Activated naive CD4-positive, alpha-beta T cell treated with anti-CD3 and anti-CD28 coated beads for 36 hours (primary cell): ENCODE measurements at places on chromosomes 11 and 22. TPM values are rescaled to one million over a fixed set of nuclear protein-coding genes. Genes with fewer than 3 reads are reported as not detected.
A peak's percentile ranks its signal among the peaks of the same experiment; 100 is the strongest.

GRCh38 chr11:1559111-1559951, 12.7 kb downstream of the DUSP8 start:
- DNase-seq = no peak
- no peaks in the 10 kb centered on the region for H3K36me3 ChIP-seq
- no peak overlapping the region for H3K4me3 ChIP-seq
- no peaks in the 10 kb centered on the region for H3K4me1 ChIP-seq

DNA sequence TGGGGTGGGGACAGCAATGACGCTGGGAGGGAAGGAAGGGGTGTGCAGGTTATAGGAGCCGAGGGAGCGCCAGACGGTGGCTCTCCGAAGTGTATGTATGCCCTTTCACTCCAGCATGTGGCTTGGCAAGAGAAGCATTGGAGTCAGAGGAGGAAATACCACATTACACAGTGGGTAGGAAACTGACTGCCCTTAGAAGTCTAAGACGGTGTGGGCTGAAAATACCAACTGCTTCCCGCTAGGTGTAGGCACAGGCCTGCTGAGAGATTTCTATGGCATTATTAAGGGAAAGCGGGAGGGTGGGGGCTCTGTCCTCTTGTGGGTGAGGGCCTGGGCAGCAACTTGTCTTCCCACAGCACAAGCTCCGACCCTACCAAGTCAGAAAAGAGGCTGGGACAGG, 44.7 kb downstream of the CACNG2 start:
- H3K4me1 ChIP-seq = no peaks in the 10 kb centered on the region
- H3K36me3 ChIP-seq = no peaks in the 10 kb centered on the region
- H3K27me3 ChIP-seq = peaks cover 13% of the 10 kb centered on the region

DNA sequence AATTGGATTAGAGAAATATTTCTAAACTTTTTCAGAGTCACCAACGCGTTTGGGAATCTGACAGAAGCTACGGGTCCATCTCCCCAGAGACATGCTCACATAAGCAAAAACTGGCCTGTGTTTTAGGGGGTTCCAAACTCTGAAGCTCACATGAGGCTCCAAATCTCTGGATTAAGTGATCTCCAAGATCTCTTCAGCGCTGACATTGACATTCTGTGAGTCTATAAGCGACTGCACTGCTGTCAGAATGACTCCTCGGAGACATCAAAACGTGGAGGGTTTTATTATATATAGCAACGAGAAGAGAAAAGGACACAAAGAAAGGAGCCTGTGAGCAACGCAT, 642 bp upstream of the SIK2 start:
- H3K4me1 ChIP-seq = peaks cover 24% of the 10 kb centered on the region
- peaks cover 3% of the 10 kb centered on the region for H3K27me3 ChIP-seq
- H3K4me3 ChIP-seq = peak overlapping the region; percentile 78
- no peak for DNase-seq
- peak overlapping the region; percentile 83 for H3K27ac ChIP-seq

GRCh38 chr11:6692128-6692527, 9.0 kb upstream of the MRPL17 start:
- H3K27me3 ChIP-seq = no peaks in the 10 kb centered on the region
- no peak overlapping the region for H3K27ac ChIP-seq
- H3K4me1 ChIP-seq = peaks cover 39% of the 10 kb centered on the region
- no peak for DNase-seq

DNA sequence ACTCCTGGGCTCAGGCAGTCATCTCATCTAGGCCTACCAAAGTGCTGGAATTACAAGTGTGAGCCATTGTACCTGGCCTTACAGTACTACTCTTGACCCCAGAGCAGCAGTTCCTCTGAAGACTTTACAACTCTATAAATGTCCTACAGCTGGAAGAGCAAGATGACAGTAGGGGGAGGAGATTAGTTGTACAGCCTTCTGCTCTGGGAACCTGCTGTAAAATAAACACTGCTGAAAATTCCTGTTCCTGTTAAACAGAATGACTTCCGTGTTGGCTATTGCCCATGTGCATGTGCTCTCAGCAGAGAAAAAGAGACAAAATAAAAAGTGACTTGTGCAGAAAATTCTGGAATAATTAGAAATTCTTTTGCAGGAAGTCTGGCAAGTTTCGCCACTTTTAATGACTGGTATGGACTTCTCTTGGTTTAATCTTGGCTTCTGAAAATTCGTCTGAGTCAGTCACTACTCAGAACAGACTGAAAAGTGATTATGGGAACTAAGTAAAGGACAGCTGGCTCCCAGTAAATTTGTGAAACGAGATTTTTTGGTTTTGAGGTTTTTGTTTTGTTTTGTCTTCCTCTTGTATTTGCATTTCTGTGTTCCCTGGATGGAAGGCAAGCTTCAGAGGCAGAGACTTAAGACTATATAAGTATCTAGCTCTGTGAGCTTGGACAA, 955.7 kb downstream of the DLG2 start:
- H3K36me3 ChIP-seq = no peaks in the 10 kb centered on the region
- no peaks in the 10 kb centered on the region for H3K27me3 ChIP-seq
- no peak overlapping the region for H3K27ac ChIP-seq
- DNase-seq = no peak

- H3K27me3 ChIP-seq = peaks cover 29% of the 10 kb centered on the region
- H3K4me1 ChIP-seq = peaks cover 10% of the 10 kb centered on the region
- H3K27ac ChIP-seq = no peak overlapping the region
- no peak overlapping the region for H3K4me3 ChIP-seq
- no peak for DNase-seq
Measured at GRCh38 chr22:39547587-39547947, 15.0 kb upstream of the RPS19BP1 start.

GRCh38 chr11:73141309-73142127, 600 bp downstream of the FCHSD2 start:
- peaks cover 39% of the 10 kb centered on the region for H3K4me1 ChIP-seq
- peak overlapping the region; percentile 92 for H3K27ac ChIP-seq
- peak overlapping the region; percentile 96 for H3K4me3 ChIP-seq
- peaks cover 13% of the 10 kb centered on the region for H3K36me3 ChIP-seq
- no peaks in the 10 kb centered on the region for H3K27me3 ChIP-seq
- DNase-seq = peak; percentile 76

GRK3 gene
- 8.9 TPM for total RNA-seq

UBQLNL gene
- 0.26 TPM for total RNA-seq
